Hepatocyte (in vitro differentiated cells): ENCODE measurements at places on chromosomes 3 and 15.

DNA sequence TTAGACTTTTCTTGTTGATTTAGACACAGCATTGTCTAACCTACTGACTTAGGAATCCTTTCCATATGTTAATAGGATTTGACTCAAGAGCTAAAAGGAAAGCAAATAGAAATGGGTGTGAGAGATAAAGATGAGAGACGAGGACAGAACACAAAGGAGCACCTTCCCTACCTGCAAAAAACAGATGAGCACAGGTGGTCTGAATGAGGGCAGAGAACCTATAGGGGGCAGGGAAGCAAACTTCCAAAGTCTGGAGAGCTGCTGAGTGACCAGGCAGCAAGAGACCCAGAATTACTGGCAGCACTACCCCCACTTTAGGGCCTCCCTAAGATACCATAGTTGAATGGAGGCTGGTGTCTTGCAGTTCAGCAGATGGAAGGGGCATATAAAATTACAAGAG lies 98.1 kb upstream of the CTNNB1 start:
- H3K27ac ChIP-seq, result peak overlapping the region; percentile 82
- H3K4me3 ChIP-seq, result no peak overlapping the region
- peaks cover 9% of the 10 kb centered on the region for H3K4me1 ChIP-seq
- no peaks in the 10 kb centered on the region for H3K36me3 ChIP-seq
- DNase-seq, result no peak

DNA sequence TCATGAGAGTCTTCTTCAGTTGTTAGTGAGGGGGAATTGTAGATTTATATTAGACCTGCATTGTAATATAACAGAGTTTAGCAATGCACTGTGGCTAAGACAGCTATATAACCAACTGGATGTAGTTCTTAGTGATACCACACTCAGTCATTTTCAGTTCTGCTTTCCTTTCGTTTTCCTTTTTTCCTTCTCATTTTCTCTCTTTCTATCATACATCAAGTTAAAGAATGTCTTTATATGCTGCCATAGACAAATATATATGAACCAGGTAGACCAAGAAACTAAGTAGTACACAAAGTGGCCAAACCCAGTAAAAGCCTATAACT lies 43.7 kb upstream of the CD47 start:
- no peaks in the 10 kb centered on the region for H3K27me3 ChIP-seq
- H3K4me1 ChIP-seq, result no peaks in the 10 kb centered on the region
- peaks cover 3% of the 10 kb centered on the region for H3K36me3 ChIP-seq
- H3K4me3 ChIP-seq, result no peak overlapping the region
- H3K27ac ChIP-seq, result no peak overlapping the region

DNA sequence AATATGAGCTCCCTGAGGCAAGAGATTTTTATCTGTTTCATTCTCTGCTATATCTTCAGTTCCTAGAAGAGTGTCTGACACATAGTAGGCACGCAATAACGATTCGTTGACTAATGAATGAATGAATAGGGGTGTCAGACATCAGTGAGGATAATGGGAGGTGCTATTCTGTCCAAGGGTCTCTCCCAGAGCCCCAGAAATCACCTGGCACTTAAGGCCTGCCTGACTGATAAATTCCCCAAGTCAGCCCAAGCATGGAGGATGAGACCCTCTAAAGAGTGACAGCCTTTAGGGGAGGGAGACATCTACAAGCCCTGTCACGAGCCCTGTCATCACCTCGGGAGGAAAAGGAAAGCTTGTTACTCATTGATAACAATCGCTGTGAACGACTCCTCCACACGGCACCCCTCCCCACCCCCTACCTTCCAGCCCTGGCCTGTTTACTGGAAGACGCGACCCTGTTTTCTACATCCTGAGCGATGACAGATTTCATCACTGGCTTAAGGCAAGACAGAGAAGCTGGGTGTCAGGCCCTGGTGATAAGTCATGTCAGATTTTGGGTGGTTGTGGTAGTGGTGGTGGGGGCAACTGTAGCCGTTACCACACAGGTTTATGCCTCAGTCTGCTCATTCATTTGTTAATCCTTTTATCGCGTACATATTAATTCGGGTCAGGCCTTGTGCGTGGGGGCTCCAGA lies 23.1 kb downstream of the BHLHE40 start:
- no peak for DNase-seq
- H3K4me3 ChIP-seq, result no peak overlapping the region
- H3K27ac ChIP-seq, result peak overlapping the region; percentile 8
- no peaks in the 10 kb centered on the region for H3K36me3 ChIP-seq

DNA sequence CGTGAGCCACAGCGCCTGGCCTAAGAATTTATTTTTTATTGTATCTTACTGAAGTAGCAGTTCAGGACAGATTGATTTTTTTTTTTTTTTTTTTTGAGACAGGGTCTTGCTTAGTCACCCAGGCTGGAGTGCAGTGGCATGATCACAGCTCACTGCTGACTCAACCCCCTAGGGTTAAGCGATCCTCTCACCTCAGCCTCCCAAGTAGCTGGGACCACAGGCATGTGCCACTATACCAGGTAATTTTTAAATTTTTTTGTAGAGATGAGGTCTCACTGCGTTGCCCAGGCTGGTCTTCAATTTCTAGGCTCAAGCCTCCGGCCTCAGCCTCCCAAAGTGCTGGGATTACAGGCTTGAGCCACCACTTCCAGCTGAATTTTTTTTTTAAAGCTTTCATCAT lies 99.8 kb upstream of the HERC1 start:
- no peak overlapping the region for H3K4me3 ChIP-seq
- no peaks in the 10 kb centered on the region for H3K4me1 ChIP-seq
- no peaks in the 10 kb centered on the region for H3K27me3 ChIP-seq
- H3K36me3 ChIP-seq, result no peaks in the 10 kb centered on the region

DNA sequence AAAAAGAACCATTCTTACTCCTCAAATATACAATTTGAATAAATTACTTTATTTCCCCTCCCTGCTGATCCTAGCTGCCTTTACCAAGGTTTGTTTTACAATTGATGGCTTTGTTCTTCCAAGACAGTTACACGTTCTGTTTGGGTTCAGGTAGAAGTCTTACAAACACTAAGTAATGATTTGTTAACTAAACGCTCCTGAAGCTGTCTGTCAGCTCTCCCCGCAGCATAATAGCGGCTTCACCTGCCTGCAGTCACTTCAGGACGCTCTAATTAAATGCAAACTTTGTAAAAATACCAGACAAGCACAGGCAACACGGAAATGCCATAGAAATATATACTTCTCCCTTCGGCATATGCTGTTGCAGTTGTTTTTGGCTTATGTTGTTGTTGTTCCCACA lies 176.4 kb upstream of the MDFIC2 start:
- H3K27me3 ChIP-seq, result no peaks in the 10 kb centered on the region
- H3K4me1 ChIP-seq, result no peaks in the 10 kb centered on the region
- no peak overlapping the region for H3K4me3 ChIP-seq
- no peaks in the 10 kb centered on the region for H3K36me3 ChIP-seq
- no peak for DNase-seq

GRCh38 chr3:25381083-25381482 lies 47.0 kb upstream of the RARB start:
- H3K27me3 ChIP-seq, result no peaks in the 10 kb centered on the region
- H3K4me1 ChIP-seq, result peaks cover 36% of the 10 kb centered on the region
- no peaks in the 10 kb centered on the region for H3K36me3 ChIP-seq
- H3K4me3 ChIP-seq, result no peak overlapping the region

DNA sequence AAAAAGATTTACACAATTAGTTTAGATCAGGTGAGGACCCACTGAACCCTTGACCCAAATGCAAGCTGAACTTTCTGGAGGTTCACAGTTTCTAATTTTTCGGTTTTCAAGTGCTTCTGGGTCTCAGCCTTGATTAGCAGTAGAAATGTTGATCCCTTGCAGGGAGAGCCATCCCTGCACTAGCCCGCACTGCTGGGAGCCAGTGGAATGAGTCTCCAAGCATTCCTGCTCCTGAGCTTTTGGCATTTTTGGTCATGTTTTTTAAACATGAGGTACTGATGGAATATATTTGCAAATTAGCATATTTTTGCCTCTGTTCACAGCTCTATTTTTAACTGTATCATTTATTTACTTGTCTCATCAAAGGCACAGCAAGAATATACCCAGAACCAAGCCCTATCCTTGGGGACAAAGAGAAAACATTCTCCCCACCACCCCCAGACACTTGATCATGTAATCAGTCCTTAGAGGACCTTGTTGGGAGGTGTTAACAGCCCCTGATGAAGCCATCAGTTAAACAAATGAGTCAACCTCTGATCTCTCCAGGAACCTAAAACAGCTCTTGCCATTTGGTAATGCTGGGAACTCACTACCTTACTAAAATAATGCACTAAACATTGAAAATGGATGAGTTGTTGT lies 119.0 kb upstream of the CTDSPL start:
- no peaks in the 10 kb centered on the region for H3K27me3 ChIP-seq
- H3K27ac ChIP-seq, result no peak overlapping the region
- no peaks in the 10 kb centered on the region for H3K36me3 ChIP-seq
- DNase-seq, result no peak
- no peaks in the 10 kb centered on the region for H3K4me1 ChIP-seq

GRCh38 chr3:117616227-117616626 lies 906.6 kb downstream of the TUSC7 start:
- DNase-seq, result no peak
- H3K27me3 ChIP-seq, result no peaks in the 10 kb centered on the region
- H3K4me3 ChIP-seq, result no peak overlapping the region
- H3K36me3 ChIP-seq, result no peaks in the 10 kb centered on the region
- H3K4me1 ChIP-seq, result no peaks in the 10 kb centered on the region

GRCh38 chr15:33737687-33738601 lies 230.4 kb upstream of the CHRM5 start:
- peak; percentile 64 for DNase-seq
- H3K27ac ChIP-seq, result no peak overlapping the region
- no peaks in the 10 kb centered on the region for H3K36me3 ChIP-seq

- no peak overlapping the region for H3K4me3 ChIP-seq
- DNase-seq, result no peak
- H3K27ac ChIP-seq, result no peak overlapping the region
These were observed 644.1 kb upstream of the ARRDC4 start for GRCh38 chr15:97316362-97316761.

DNA sequence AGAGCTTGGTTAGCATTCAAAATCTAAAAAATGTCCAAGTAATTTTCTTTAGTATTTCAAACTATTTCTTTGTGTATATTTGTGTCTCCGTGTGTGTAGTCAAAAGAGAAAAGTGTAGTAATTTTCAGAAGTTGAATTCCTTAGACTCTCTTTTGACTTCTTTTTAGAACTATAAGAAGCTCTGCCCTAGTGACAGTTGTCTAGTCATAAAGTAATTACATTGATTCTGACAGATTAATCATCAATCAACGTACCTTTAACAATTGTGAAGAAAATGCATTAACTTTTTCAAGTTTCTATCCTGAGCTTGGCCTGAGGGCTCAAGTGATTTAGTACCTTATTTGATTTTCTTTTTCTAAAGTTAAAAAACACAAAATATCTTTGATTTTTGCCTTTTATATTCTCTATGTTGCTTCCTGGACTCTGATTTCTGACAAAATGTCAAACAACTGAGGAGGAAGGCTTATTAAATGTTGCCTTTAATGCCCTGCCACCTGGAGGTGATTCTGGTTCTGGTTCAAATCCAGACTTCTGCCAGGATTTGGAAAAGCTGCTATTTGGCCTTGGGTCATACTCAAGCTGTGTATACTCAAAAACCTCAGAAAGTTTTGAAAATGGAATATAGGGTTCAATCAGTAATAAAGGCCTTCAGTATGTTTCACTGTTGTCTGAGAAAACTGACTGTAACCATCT lies 653.6 kb downstream of the NSUN3 start:
- DNase-seq, result peak; percentile 18
- no peak overlapping the region for H3K4me3 ChIP-seq
- no peaks in the 10 kb centered on the region for H3K36me3 ChIP-seq
- H3K27me3 ChIP-seq, result no peaks in the 10 kb centered on the region

DNA sequence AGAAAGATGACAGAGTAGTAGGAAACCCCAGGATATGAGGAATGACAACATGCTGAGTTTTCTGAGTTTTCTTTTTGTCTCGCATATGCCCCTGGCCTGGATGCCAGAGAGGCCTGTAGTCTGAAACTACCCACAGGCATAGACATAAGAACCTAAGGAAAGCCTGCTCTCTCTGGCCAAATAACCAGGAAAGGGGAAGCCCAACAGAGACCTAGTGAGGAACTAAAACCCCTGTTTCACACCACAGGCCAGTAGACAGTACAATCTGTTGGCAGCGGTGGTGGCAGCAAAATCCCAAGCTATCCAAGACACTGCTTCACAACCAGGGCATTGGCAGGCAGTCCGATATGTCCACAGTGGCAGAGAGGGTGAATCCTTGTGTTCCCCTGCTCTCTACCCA lies 55.0 kb upstream of the DCP1A start:
- no peaks in the 10 kb centered on the region for H3K4me1 ChIP-seq
- no peaks in the 10 kb centered on the region for H3K27me3 ChIP-seq
- no peak overlapping the region for H3K4me3 ChIP-seq
- no peak for DNase-seq

DNA sequence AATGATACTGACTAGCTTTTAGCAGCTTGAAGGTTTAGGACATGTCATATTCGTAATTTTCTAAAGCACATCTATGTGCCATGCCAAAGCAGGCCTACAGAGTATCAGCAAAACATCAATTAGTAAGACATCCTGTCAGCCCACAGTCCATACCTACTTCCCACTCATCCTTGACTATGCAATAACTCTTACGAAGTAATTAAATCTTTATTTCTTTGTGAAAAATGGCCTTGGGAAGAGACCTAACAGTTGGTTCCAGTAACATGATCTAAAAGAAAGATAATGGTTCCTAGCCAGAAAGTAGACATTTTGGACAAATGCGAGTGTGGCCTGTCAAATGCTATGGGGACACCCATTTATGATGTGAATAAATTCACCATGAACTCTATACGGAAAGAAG lies 172.6 kb upstream of the TNIK start:
- H3K27ac ChIP-seq, result no peak overlapping the region
- DNase-seq, result no peak
- H3K4me1 ChIP-seq, result no peaks in the 10 kb centered on the region
- no peaks in the 10 kb centered on the region for H3K36me3 ChIP-seq

- DNase-seq, result no peak
- no peaks in the 10 kb centered on the region for H3K36me3 ChIP-seq
- no peak overlapping the region for H3K4me3 ChIP-seq
- H3K27me3 ChIP-seq, result no peaks in the 10 kb centered on the region
- H3K4me1 ChIP-seq, result peaks cover 9% of the 10 kb centered on the region
These were observed 48.9 kb downstream of the PAK2 start for GRCh38 chr3:196788528-196788927.
